SIG-M5 (cell line): ENCODE measurements at places on chromosomes 1 and 21.

- no peak for DNase-seq
These were observed 51.9 kb downstream of the LDLRAD2 start for GRCh38 chr1:21863981-21864380.

DNA sequence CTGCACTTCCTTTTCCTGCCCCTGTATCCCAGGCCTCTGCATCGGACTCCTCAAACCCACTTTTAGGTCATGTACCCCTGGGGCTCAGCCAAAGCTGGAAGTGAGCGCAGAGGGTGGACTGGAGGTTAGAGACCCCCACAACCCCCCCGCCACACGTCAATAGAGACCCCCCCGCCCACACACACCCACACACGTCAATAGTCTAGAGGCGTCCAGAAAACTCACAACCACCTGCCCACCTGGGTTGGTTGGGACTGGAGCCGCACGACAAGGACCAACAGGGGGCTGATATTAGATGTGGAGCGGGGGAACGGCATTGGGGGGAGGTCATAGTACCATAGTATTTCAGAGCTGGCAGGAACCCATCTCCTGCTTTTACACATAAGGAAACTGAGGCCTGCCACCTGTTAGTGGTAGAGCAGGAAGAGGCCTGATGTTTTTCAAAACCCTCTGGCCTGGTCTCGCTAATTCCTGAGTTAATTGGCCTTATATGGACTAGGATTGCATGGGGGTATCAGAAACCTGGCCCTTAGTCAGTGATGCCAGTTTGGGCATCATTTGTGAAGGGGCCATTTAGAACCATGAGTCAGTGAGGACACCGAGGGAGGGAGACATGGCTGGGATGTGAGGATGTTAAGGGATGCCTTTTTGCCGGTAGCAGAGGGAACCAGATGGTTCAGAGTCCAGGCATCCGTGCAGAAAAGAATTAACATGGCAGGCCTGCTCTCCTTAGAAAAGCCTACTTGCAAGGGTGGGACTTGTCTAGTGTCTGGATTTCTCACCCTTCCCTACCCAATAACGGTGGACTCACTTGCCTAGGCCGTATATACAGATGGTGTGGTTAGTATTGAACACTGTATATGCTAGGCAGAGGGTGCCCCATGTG lies 1.1 kb downstream of the NENF start:
- no peak for DNase-seq

GRCh38 chr1:182164273-182164672 lies 102.8 kb upstream of the ZNF648 start:
- DNase-seq, result no peak

DNA sequence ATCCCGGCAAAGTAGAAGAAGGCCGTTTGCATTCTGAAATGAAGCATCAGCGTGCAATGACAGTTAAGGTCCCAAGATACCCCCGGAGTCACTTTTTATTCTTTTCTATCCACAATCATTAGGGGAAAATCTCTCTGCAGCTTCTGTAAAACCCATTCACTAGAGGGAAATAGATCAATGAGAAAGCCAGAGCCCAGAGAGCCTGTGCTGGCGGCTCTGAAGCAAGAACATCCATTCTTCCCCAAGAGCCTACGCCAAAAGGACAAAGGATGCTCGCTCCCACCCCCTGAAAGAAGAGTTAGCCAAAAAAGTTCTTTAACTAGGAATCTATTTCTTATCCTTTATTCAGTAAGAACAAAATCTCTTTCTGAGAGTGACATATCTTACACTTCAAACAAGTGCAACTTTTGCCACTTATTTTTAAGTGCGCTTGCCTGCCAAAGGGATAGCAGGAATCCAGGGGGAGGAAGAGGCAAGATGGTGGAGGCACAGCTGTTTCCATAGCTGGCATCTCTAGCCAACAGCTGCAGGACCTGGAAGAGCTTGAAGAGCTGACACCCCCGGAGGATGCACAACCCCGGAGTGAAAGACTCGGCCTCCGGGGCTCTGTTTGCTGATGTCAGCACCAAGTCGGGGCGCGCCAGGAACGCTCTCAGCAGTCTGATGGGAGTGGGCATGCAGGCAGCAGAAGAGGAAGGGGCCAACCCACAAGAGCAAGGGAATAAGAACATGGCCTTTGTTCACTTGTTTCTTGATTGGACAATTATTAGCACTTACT lies 68.7 kb downstream of the KCNN3 start:
- no peak for DNase-seq

DNA sequence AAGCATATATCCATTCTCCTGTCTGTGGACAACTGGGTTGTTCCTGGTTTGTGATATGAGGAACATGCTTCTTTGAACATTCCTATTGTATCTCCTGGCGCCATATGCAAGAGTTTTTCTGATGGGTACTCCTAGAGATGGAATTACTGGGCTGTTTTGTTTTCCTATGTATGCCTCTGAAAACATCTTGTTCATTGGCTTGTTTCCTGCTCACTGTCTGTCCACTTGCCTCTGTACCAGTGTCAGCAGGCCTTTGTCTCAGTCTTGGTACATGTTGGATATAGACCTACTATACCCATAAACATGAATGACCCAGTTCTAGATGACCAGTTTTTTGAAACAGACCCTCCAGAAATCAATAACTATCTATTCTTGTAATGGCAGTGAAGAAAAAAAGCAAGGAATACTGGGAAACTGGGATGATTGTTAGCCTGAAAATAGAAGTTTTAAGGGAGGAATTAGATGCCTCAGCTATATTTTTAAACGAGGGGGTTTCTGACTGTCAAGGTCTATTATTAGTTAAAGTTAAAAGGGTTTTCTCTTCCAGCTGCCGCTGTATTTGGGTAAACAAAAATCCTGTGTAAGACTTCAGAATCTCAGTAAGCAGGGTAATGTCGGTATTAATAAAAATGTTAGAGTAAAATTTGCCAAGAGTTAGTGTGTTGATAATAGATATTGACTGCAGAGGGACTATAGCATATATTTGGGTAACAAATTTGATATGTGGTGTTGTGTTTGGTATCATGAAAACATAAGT lies 103.6 kb downstream of the RYR2 start:
- DNase-seq, result no peak

DNA sequence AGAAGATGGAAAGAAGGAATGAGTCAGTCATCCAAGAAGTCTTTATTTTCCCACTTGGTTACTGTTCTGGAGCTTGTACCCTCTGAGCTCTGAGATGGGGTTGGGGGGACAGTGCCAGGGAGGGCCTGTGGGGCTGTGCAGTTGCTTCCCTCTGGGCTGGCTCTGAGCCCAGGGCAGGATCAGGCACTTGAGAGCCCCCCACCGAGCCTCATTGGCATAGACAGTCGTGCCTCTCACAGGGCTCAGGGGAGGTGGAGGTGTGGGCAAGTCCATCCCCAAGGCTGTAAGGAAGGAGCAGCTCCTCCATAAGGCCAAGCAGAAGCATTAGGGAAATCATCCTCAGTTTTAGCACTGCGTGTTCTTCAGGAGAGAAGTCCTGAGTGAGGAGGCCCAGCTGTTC lies 2.5 kb upstream of the ARL8A start:
- no peak for DNase-seq

GRCh38 chr21:38255571-38256117 lies 1.1 kb upstream of the KCNJ15 start:
- DNase-seq, result no peak

DNA sequence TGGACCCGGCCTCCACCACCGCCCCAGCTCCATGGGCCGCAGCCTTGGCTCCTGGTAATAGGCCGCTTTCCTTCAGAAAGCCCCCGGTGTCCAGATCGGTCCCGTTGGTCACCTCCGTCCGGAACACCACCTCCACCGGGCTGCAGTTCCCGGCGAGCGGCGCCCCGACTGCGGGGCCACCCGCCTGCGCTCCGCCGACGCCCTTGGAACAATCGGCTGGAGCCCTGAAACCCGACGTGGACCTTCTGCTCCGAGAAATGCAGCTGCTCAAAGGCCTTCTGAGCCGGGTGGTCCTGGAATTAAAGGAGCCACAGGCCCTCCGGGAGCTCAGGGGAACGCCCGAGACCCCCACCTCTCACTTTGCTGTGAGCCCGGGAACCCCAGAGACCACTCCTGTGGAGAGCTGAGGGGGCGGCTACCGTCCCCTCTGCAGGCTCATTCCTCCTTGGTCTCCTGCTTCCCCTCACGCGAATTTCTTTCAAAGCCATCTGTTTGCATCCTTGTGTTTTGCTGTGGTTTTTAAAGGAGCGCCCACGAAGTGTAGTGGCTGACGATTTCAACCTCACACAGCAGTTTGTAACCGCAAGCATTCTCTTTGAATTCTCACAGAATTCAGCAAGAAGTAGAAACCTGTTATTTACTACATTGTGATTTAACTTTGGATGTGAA lies 6.0 kb downstream of the FCRLB start:
- DNase-seq, result no peak

GRCh38 chr1:178627037-178627436 lies 98.0 kb upstream of the RALGPS2 start:
- DNase-seq, result no peak

DNA sequence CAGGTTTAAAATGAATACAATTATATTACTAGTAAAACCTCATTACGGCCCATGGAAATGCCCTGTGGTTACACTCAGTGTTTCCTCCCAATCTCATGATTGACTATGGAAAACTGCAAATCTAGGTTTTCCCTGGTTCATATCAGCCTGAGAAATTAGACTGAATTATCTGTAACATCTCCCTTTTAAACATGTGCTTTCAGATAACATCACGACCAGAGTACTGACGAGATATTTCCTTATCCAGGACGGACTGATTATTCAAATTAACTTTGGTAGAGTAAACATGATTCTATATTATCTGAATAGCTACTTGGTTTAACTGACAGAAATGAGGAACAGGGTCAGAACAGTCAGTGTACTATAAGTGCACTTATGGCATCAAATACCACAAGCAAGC lies 82.3 kb downstream of the RGS7 start:
- no peak for DNase-seq

- DNase-seq, result no peak
These were observed 40.5 kb upstream of the PAXBP1 start for GRCh38 chr21:32812035-32812434.

DNA sequence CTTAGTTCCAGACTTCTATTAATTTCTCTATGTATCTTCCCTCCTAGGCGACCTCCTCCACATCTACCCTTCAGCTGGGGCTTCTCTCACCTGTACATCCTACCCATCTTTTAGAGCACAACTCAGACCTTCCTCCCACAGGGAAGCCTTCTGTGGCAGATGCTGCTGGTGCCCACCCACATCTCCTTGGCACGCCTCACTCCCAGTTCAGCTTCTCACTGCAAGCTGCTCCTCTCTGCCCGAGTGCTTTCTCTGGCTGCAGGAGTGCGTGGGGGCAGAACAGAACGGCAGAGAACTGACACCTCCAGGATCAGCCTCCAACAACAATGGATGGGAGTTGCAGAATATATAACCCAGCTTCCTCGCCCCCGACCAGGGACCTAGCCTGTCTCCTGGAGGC lies 36.5 kb downstream of the ZBTB18 start:
- DNase-seq, result no peak

DNA sequence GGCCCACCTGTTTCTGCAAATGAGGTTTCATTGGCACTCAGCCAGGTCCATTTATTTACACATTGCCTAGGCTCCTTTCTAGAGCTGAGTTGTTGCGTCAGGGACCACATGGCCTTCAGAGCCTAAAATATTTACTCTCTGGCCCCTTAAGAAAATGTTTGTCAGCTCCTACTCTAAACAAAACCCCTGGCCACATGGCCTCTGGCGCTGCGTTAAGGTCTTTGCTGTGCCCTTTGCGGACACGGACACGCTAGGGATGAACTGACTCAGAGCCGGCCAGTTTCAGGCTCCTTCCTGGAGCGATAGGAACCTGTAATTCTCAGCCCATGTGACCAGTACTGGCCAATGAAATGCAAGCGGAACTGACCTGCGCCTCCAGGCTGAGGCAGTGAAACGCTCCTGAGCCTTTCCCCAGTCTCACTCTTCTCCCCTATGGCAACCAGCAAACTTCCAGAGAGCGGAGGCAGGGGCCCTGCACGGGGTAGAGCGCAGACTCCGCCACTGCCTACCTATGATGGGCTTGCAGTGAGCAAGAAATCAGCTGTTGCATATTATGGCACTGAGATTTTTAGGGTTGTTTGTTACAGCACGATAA lies 160.3 kb downstream of the ETS2 start:
- DNase-seq, result no peak

DNA sequence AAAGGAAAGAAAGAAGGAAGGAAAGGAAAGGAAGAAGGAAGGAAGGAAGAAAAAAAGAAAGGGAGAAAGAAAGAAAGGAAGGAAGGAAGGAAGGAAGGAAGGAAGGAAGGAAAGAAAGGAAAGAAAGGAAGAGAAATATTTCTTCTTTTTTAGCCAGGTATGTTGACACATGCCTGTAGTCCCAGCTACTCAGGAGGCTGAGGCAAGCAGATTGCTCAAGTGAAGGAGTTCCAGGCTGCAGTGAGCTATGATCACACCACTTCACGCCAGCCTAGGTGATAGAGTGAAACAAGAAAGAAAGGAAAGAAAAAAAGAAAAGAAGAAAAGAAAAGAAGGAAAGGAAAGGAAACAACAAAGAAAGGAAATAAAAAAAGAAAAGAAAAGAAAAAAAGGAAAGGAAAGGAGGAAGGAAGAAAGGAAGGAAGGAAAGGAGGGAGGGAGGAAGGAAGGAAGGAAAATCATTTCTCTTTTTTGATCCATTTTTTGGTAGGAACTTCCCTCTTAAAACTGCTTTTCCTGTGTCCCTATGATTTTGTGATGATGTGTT lies 5.8 kb upstream of the ZMYM1 start:
- DNase-seq, result no peak

DNA sequence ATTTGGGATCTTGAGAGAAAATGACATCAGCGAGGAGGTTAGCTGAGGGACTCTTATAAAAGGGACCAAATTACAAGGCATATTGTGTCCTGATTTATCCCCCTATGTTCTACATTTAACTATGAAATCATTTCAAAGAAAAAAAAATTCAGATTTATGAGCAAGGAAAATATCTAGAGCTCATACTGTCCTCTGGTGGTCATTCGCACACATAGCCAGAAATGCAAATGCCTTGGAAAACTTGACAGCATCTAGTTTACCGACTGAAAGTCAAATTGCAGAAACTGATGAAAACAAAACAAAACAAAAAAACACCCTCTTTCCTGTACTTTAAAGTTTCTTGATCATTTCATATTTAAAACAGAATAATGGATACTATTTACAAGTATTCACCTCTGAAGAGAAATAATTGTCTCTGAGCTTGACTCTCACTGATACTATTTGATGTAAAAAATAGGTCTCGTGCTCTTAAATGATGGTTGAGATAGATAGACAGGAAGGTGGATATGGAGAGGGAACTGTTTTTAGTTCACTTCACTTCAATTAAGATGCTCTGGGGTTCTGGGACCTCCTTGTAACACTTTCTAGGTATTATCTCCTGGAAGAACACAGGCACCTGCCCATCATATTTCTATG lies 253.8 kb downstream of the PCP4 start:
- no peak for DNase-seq

- no peak for DNase-seq
These were observed 754 bp upstream of the PDPN start for GRCh38 chr1:13582713-13583443.

DNA sequence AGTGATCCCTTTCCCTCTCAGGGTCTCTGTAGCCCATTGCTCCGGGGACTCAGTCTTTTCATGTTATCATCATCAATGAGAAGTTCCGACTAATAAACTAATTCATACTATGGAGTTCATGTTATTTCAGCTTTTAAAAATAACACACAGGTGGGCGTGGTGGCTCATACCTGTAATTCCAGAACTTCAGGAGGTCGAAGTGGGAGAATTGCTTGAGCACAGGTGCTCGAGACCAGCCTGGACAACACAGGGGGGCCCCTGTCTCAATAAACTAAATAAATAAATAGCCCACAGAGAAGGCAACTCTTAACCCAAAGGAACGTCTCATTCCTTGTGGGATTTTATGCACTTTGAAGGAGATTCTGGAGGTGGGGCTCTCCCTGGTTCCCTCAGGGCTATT lies 14.5 kb downstream of the MYBPH start:
- DNase-seq, result no peak

- no peak for DNase-seq
These were observed 171.4 kb upstream of the HMGB4 start for GRCh38 chr1:33692206-33693188.
